ENCODE measurements at places on chromosomes 2 and 18. TPM values are rescaled to one million over a fixed set of nuclear protein-coding genes. Genes with fewer than 3 reads are reported as not detected.

RAB31 gene
- total RNA-seq: not detected

GRCh38 chr2:37764739-37765138 lies 93.3 kb upstream of the CDC42EP3 start:
- peaks cover 7% of the 10 kb centered on the region for H3K4me1 ChIP-seq
- DNase-seq: no peak
- no peak overlapping the region for H3K27ac ChIP-seq
- peaks cover 6% of the 10 kb centered on the region for H3K27me3 ChIP-seq
- no peak overlapping the region for H3K4me3 ChIP-seq
- no peaks in the 10 kb centered on the region for H3K36me3 ChIP-seq

- H3K27ac ChIP-seq: peak overlapping the region; percentile 76
- peaks cover 13% of the 10 kb centered on the region for H3K27me3 ChIP-seq
- peaks cover 2% of the 10 kb centered on the region for H3K4me1 ChIP-seq
- H3K36me3 ChIP-seq: no peaks in the 10 kb centered on the region
- peak; percentile 83 for DNase-seq
These were observed 40.4 kb downstream of the TMEM18 start for GRCh38 chr2:636641-637405.

DNA sequence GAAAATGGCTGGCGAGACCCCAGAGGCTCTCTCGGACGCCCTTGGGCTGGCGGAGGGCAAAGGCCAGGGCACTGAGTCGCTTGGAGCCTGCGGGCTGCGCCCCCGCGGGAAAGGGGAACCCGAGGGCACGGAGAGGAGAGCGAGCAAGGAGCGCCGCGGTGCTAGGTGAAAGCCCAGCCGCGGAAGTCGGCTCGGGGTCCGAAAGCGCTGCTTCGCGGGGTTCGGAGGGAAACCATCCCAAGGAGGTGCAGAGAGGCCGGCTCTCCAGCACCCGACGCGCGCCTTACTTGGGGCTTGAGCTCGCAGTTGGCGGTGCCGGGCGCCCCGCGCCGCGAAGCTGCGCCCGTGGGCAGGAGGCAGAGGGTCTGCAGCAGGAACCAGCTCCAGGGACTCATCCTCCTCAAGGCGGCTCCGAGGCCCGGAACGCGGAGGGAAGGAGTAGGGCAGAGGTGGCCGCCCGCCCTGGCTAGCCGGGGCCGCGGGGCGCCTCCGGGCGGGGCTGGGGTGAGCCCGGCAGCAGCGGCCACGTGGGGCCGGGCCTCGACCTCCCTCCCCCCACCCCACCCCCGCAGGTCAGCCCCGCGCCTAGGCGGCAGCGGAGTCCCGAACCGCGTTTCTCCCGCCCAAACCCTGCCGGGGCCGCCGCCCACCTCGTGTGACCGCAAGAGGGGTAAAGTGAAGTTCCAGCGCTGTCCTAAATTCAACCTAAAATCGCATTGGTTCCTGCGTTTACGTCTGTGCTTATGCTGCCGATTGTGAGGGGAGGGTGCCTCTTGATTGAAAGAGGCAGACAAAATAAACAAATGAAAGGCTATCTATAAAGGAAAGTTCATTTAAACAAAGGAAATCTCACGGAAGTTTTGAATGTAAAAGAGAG lies at the start of gene TRABD2A:
TRABD2A (minus strand) TSS at position 440 of the 877 bp plus-strand sequence; CDS start at position 395, 45 bp downstream.
- peak within 1 kb of the TSS; percentile 98 for H3K4me3 ChIP-seq
- peaks cover 13% of the 10 kb centered on the region for H3K36me3 ChIP-seq
- no peaks in the 10 kb centered on the region for H3K27me3 ChIP-seq
- DNase-seq: peak; percentile 89
- peaks cover 59% of the 10 kb centered on the region for H3K4me1 ChIP-seq
- H3K27ac ChIP-seq: peak within 1 kb of the TSS; percentile 96

DNA sequence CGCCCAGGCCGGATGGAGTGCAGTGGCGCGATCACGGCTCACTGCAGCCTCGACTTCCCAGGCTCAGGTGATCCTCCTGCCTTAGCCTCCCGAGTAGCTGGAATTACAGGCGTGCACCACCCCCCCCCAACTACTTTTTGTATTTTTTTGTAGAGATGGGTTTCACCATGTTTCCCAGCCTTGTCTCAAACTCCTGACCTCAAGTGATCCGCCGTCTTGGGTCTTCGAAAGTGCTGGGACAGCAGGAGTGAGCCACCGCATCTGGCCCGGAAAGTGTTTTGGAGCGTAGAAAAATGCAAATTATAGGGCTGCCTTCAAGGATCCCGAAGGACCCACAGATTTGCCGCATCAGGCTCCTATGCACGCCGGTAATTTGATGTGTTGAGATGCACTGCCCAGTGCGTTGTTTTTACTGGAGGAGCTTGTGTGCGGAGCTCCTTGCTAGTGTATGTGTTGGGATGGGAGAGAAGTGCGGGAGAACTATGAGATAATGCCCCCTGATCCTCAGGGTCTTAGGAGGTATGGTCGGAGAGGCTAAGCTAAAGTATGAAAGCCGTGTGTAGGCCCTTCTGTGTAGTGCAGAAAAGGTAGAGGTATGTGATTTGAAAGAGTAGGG lies 1.2 kb upstream of the CLASP1 start:
- peak overlapping the region; percentile 100 for H3K27ac ChIP-seq
- H3K27me3 ChIP-seq: no peaks in the 10 kb centered on the region
- peaks cover 48% of the 10 kb centered on the region for H3K4me1 ChIP-seq
- peak; percentile 77 for DNase-seq
- peaks cover 29% of the 10 kb centered on the region for H3K36me3 ChIP-seq
- H3K4me3 ChIP-seq: peak overlapping the region; percentile 91

DNA sequence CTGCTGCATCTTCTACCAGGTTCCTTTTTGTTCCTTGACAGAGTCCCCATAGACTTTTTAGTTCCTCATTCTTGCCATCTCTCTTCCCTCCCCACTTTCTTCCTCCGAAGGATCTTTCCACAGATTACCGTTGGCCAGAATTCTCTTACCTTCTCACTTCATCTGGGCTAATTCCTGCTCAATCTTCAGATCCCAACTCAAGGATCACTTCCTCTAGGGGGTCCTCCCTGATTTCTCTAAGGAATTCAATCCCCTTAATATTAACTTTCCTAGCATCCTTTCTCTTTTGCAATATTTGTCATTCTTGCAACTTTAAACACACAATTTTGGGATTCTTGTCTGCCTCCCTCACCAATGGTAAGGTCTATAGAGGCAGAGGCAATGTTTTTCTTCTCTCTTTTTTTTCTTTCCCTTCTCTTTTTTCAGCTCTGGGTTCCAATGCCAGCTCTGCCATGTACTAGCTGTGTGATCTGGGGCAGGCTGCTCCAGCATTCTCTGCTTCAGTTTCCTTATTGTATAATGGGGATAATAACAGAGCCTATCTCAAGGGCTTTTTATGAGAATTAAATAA lies 5.4 kb upstream of the KCNE4 start:
- H3K4me1 ChIP-seq: no peaks in the 10 kb centered on the region
- no peaks in the 10 kb centered on the region for H3K27me3 ChIP-seq
- no peaks in the 10 kb centered on the region for H3K36me3 ChIP-seq
- no peak overlapping the region for H3K4me3 ChIP-seq
- no peak for DNase-seq

- no peak overlapping the region for H3K27ac ChIP-seq
- DNase-seq: peak; percentile 83
- H3K4me3 ChIP-seq: no peak overlapping the region
- H3K4me1 ChIP-seq: peaks cover 65% of the 10 kb centered on the region
These were observed 73.5 kb downstream of the LIMS1 start for GRCh38 chr2:108607706-108608301.

SKOR2 gene
- total RNA-seq: not detected

- peaks cover 5% of the 10 kb centered on the region for H3K36me3 ChIP-seq
- H3K27me3 ChIP-seq: no peaks in the 10 kb centered on the region
- H3K4me1 ChIP-seq: peaks cover 36% of the 10 kb centered on the region
- peak overlapping the region; percentile 75 for H3K27ac ChIP-seq
- DNase-seq: no peak
These were observed 8.6 kb downstream of the MREG start for GRCh38 chr2:216004697-216005283.

- no peak for DNase-seq
- peak overlapping the region; percentile 29 for H3K27ac ChIP-seq
- no peak overlapping the region for H3K4me3 ChIP-seq
- no peaks in the 10 kb centered on the region for H3K36me3 ChIP-seq
- H3K4me1 ChIP-seq: peaks cover 36% of the 10 kb centered on the region
These were observed 99.0 kb upstream of the ID2 start for GRCh38 chr2:8582651-8583399.

GALR1 gene
- total RNA-seq: not detected

DNA sequence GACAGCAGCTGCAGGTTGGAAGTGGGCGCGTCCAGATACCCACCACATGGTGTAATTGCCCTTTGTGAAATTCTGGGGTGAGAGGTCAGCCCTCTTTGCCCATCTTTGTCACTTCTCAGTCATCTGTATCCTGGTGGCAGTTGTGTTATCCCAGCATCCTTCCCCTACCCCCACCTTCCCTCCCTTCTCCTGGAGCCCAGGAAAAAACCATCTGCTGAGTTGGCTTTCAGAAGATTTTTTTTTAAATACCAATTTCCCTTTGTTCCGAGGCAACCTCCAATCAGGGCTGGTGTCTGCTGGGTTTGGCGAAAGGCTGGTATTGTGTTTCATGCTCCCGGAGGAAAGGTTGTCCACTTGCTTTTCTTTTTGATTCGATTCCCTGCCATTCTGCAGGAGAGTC lies 35.2 kb downstream of the SETBP1 start:
- H3K27me3 ChIP-seq: peaks cover 15% of the 10 kb centered on the region
- no peak overlapping the region for H3K27ac ChIP-seq
- no peak overlapping the region for H3K4me3 ChIP-seq
- H3K36me3 ChIP-seq: peaks cover 30% of the 10 kb centered on the region

DNA sequence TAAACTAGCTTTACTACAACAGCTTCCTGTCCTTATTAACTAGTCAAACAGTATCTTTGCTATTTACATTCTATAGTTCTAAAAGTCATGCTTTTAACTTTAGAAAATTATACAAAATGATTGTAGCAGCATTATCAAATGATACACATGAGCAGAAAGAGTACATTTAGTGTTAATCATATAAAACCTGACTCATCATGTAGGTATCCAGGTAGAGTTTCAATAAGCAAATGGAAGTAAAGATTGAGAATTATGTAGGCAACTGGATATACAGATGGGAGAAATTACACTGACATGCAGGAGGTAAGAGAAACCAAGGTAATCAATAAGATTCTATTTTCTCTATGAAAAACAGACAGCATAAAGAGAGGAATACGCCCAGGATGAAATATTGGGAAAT lies 33.8 kb downstream of the TRIP12 start:
- no peak for DNase-seq
- peaks cover 14% of the 10 kb centered on the region for H3K36me3 ChIP-seq
- no peak overlapping the region for H3K4me3 ChIP-seq
- H3K4me1 ChIP-seq: peaks cover 16% of the 10 kb centered on the region
- H3K27me3 ChIP-seq: no peaks in the 10 kb centered on the region

- H3K27me3 ChIP-seq: no peaks in the 10 kb centered on the region
- no peak for DNase-seq
- H3K27ac ChIP-seq: no peak overlapping the region
- H3K36me3 ChIP-seq: no peaks in the 10 kb centered on the region
- H3K4me3 ChIP-seq: no peak overlapping the region
These were observed 110.0 kb downstream of the TPGS2 start for GRCh38 chr18:36718705-36719328.

DNA sequence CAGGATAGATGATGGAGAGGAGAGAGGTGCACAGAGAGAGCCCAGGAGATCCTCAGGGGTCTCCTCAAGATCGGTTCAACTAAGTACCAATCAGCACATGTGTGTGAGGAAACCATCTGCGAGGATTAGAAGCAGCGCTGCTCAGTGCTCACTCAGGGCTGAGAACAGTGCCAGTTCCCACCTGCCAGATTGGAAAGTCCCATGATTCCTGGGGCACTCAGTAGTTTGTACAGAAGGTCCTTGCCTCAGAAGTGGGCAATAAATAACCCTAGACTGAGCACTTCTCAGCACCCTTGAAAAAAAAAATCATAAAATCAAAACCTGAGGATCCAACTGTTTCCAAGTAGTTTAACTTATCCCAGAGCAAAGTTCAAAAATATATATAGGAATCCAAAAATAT lies 53.8 kb downstream of the SEMA4F start:
- DNase-seq: no peak
- no peaks in the 10 kb centered on the region for H3K36me3 ChIP-seq
- no peak overlapping the region for H3K4me3 ChIP-seq
- no peak overlapping the region for H3K27ac ChIP-seq
- peaks cover 24% of the 10 kb centered on the region for H3K27me3 ChIP-seq
- H3K4me1 ChIP-seq: peaks cover 3% of the 10 kb centered on the region

GRCh38 chr2:203689426-203690116 lies 16.9 kb upstream of the CD28 start:
- no peaks in the 10 kb centered on the region for H3K36me3 ChIP-seq
- H3K4me1 ChIP-seq: peaks cover 11% of the 10 kb centered on the region
- H3K27ac ChIP-seq: no peak overlapping the region
- H3K27me3 ChIP-seq: peaks cover 2% of the 10 kb centered on the region

GRCh38 chr2:170885130-170885791 lies 43.8 kb upstream of the GORASP2 start:
- H3K27ac ChIP-seq: no peak overlapping the region
- DNase-seq: no peak
- no peaks in the 10 kb centered on the region for H3K36me3 ChIP-seq
- no peak overlapping the region for H3K4me3 ChIP-seq
- H3K27me3 ChIP-seq: peaks cover 42% of the 10 kb centered on the region

ALKAL2 gene
- 0.28 TPM for total RNA-seq

BCL11A gene
- total RNA-seq: not detected

DNA sequence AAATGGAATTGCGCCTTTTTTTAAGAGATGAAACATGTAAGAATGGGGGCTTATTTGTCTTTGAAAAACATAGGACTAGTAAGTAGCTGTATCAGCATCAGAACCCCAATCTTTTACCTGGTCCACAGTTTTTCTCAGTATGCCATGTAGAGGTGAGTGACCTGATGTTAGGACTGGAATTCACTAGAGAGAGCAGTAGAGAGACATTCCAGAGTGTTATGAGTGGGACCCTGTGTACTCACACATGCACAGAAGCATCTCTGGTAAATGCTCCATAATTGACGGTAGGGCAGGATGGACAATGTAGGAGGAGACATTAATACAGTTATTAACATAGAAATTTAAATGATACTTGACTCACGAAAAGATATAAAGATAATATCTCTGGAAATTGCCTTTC lies 1.4 kb upstream of the GALNT13 start:
- H3K4me3 ChIP-seq: no peak overlapping the region
- no peaks in the 10 kb centered on the region for H3K36me3 ChIP-seq
- DNase-seq: no peak
- no peak overlapping the region for H3K27ac ChIP-seq

NXPH2 gene
- not detected for total RNA-seq

GRCh38 chr2:119384971-119385370 lies 18.2 kb downstream of the DBI start:
- H3K4me1 ChIP-seq: peaks cover 7% of the 10 kb centered on the region
- no peaks in the 10 kb centered on the region for H3K36me3 ChIP-seq
- H3K27me3 ChIP-seq: peaks cover 9% of the 10 kb centered on the region
- no peak for DNase-seq
- H3K4me3 ChIP-seq: no peak overlapping the region
- H3K27ac ChIP-seq: no peak overlapping the region

DNA sequence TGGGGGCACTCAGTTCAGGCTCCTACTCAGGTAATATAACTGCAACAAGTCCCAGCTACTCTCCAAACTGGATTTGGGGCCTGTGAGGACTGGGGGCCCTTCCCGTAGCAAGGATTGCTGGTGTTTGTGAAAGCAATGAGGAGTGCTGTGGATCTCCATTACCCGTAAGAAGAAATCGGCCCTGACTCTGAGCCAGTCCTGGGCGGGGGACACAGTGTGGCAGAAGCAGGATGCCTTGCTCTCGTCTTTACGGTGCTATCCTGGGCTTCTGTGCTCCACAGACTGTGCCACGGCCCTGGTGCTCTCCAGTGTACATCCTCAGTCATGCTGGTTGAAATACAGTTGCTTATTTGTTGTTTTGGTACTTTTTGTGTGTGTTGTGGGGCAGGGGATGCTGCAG lies 172.9 kb downstream of the NDUFA10 start:
- DNase-seq: no peak
- no peaks in the 10 kb centered on the region for H3K4me1 ChIP-seq
- H3K36me3 ChIP-seq: no peaks in the 10 kb centered on the region
- peaks cover 13% of the 10 kb centered on the region for H3K27me3 ChIP-seq
